ENCODE measurements at places on chromosomes 16 and 17.

DNA sequence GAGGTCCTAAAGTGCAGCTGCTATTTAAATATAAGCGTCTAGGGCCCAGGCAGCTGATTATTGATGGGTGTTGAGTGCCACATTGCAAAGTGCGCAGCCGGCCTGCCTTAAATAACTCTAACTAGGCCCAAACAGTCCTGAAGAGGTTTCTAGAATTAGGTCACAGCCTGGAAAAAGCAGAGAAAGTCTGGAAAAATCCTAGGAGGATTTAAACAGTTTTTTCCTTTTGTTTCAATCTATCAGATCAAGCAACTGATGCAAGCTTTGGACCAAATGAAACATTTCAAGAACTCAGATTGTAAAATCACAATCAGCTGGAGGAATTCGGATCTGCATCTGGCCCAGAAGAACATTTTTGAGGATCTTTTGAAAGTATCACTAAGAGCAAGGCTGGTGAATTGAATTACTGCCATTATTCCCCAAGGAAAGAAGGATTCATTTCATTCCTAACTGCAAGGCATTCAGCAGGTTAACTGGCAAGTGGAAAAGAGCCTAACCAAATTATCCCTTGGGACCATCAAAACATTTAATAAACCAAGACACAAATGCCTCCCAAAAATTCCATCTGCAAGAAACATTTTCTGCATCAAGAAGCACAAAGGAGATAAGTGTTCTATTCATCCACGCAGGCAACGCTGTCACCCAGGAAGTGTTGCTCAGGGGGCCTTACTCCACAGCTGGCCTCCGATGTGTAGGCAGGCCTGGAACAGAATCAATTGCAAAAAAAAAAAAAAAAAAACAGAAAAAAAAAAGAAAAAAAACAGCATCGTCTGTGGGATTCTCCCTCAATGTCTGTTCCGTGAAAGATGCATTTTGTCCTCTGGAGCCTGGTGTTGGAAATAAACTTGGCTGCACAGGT is 46.1 kb downstream of the IRX3 start:
- DNase-seq = no peak

DNA sequence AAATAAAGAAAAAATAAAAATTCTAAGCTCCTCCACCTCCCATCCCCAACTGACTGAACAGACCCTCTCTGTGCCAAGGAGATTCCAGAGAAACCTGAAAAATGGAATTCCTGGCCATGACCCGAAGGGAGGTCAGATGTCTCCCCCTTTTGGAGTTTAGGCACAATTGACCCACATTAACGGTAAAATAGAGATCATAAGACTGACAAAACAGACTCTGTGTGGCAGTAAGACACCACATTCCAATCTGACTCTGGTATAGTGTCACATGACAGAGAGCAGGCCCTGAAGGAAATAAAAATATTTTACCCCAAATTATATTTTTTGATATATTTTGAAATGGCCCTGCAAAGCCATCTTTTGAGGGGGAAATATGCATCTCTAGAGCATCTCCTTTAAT is 115.1 kb upstream of the ZKSCAN2 start:
- DNase-seq = no peak

DNA sequence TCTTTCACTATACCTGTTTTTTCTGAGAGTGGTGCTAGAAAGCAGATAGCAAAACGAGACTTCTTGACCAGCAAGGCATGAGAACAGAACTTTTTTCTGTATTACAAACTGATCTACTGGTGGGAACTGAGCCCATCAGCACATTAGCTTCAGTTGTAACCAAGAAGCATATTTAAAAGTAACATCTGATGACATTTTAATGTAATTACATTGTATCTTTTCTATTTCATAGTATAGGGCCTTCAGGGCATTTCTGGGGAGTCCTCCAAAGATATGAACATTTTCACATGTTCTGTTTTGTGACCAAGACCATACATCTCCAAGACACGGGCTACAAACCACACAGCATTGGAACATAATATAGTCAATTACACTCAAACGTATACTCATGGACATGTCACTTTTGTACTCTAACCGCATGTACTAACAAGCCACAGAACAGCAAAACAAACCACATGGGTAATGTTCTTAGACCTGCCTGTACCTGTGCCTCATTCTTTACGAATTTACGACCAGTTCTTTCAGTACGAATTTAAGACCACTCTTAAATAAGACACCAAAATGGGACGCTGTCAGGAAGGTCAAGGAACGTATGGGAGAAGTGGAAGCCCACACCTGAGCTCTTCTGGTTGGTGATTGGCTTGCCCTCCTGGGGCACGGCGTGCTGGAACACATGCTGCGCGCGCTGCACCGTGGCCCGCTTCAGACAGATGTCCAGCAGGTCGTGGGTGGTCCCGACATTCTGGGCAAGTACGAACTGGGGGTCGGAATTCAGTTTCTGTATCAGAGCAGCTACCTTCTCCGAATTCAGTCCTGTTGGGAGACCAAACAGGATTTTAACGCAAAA is 825 bp downstream of the BLMH start:
- DNase-seq = no peak

GRCh38 chr16:69187446-69188235 is 677 bp downstream of the SNTB2 start:
- peak; percentile 18 for DNase-seq

- no peak for DNase-seq
These were observed 74.8 kb upstream of the RPL38 start for GRCh38 chr17:74128456-74129211.

GRCh38 chr17:17109256-17109655 is 67.0 kb downstream of the MPRIP start:
- no peak for DNase-seq

GRCh38 chr16:11393861-11394592 is 48.8 kb downstream of the RMI2 start:
- DNase-seq = no peak

DNA sequence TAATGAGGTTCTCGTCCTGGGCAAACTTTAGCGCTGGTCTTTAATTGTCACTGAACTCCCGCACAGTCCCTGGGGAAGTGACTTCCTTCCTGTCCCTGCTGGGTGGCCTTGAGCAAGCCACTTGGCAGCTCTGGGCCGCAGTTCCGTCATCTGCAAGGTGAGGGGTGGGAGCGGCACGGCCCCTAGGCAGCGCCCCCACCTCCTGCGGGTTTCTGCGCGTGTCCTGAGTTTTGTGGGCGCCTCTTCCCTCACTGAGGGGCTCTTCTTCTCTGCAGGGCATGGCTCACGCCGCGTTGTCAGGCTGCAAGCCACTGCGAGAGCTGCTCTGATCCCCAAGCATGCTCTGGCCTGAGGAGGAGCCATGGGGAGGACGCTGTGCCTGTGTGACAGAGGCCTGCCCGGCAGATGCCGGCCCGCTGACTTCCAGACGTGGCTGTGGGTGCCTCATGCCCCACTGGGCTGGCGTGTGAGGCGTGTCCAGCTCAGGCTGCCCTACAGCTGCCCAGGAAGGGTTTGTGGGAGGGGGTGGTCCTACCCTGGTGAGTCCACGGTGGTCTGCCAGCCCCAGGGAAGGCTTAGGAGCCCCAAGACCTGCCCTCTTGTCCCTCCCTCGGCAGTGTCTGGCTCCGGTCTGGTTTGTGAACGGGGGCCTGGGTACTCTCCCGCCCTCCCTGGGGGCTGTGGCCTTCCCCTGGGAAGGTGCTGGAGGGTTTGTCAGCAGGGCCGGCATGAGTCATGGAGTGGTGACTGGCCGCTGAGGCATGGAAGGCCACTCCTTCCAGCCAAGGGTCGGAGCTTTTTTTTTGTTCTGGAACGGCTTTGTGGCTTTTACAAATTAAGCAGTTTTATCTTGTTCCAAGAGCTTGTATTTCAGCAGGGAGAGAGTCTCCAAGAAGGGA is 182.0 kb downstream of the SEC14L1 start:
- no peak for DNase-seq

DNA sequence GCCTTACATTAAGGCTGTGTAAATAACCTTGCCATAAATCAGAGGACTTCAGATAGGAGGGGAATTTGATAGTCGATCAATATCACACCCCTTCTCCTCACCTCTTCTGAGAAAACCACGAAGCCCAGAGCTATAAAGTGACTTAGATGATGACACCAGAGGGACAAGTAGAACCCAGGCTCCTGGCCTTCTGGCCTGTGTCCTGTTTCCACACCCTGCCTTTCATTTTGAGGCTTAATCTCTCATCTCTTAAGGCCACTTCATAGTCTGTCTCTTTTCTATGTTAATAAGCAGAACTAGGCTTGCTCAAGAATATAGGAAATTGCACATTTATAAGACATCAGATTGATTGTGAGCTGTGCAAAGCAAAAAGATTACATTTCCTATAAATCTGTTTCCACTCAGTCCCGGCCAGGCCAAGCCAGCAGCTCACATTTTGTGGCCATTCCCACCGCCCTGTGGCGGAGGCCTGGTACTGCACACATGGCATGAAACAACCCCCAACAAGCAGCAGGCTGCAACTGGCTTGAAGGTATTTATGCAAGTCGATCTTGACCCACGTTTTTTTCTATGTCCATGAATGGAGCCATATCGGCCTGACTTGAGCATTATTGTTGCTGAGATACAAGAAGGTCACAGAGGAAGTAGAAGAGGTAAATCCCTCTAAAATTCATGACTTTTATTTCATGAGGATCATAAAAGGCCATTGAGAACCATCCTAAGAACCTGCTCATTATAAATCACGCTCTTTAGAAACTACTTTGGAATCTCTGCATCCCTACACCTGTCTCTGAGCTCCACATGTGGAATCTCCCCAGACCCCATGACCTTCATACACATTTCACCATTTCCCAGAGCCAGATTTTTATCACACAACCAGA is 93.7 kb downstream of the PMP22 start:
- no peak for DNase-seq

DNA sequence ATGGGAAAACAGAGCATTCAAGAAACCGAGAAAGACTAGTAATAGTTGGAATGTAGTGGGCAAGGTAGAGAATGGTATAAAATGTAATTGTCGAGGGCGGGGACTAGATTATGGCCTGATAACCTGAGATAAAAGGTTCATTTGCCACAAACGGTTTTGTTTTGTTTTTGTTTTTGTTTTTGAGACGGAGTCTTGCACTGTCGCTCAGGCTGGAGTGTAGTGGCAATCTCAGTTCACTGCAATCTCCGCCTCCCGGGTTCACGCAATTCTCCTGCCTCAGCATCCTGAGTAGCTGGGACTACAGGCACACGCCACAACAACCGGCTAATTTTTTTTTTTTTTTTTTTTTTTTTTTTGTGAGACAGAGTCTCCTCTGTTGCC is 1.4 kb downstream of the NEK8 start:
- no peak for DNase-seq

DNA sequence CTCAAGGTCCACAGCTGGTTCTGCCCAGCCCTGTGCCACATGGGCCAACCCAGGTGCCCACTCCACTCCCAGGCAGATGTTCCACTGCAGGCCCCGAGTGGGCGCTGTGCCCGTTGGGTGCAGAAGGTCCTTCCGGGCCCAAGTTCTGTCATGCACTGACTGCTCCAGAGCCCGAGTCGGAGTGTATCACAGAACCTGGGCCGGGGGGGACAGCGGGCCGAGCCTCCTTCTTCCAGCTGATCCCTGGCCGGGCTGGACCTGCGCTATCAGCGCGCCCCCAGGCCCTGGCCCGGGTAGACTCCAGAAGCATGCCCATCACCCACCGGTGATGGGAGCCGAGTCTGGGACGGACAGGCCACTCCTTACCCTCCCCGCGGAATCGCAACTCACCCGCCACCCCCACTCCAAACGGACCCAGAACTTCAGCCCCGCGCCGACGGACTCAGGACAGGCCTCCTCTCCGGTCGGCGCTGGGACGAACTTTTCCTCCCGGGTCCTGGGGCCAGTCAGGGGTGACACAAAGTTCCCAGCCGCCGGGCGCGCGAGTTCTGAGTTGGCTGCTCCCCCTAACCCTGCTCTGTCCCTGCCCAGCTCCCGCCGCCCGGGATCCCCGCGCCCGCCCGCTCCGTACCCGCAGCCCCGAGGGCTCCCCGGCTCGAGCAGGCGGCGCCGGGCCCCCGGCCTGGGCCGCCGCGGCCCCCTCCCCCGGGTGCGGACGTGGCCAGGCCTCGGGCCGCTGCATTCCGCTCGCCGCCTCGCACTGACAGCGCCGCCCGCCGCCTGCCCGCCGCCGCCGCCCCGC is at the start of gene COPZ2:
Gene COPZ2, minus strand, starts transcription at position 762 of the 802 bp plus-strand sequence. Its CDS starts 20 bp downstream, at position 742.
- DNase-seq = peak; percentile 51

DNA sequence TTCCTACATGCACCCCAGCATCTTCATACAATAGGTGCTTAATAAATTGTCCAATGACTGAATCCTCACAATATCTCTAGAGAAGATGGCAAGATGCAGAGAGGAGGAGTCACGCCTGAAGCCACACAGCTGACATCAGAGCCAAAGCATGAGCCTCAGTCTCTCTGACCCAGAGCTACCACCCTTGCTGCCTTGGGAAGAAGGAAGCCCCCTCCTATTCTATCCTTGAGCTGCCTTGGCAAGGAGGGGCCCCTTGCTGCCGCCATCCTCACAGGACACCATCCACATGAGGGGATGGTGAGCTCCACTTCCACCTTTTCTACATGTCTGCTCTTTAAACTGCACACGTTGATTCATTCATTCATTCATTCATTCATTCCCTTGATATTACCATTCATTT is 37.0 kb upstream of the C16orf78 start:
- DNase-seq = no peak

DNA sequence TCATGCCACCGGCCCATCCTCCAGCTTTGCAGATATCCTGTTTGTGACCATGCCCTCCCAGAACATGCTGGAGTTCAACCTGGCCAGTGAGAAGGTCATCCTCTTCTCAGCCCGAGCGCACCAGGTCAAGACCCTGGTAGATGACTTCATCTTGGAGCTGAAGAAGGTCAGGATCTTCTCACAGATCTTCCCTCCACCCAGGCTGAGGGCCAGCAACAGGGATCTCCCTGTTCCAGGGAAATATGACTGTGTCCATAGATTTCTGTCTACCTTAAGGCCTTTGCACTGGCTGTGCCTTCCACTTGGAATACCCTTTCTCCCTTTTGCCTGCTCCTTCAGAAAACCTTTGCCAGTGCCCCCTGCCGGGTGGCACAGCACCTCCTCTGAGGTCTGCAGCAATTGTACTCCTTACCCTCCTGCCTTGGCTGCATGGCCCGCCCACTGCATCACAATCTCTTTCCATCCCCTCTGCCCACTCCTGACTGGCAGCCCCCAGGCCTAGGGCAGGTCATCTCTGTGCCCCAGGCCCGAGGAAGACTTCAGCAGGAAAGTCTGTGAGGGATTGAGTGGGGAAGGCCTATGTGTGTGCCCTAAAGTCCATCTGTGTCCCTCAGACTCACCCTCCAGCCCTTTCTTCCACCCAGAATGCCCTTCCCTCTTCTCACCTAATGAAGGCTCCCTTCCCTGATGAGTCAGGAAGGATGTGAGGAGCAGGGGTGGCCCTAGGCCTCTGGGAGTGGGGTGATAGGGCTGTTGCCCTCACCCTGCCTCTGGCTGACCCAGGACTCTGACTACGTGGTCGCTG is 27.3 kb upstream of the ALKBH5 start:
- DNase-seq = no peak

DNA sequence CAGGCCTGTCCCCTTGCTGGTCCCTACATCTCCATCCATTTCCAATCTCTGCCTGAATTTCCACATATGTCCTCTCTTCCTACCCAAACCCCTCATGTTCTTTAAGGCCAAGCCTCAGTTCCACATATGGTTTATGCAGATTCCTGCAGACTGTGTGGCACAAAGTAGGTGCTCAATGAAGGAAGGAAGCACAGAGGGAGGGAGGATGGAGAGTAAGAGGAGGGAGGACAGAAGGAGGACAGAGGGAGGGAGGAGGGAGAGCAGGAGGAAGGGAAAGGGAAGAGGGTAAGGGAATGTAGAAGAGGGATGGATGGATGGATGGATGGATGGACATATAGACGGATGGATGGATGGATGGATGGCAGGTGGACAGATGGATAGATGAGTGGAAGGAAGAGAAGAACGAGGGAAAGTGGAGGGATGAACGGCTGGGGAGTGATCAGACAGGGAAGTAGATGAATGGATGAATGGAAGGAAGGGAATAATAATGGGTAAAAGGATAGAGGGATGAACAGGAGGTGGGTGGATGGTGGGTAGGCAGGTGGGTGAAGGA is 7.7 kb upstream of the KRT14 start:
- no peak for DNase-seq

Measured in activated CD4-positive, alpha-beta T cell treated with anti-CD3 and anti-CD28 coated beads for 1 hour (primary cell).